ENCODE measurements at places on chromosomes 6 and 20.

DNA sequence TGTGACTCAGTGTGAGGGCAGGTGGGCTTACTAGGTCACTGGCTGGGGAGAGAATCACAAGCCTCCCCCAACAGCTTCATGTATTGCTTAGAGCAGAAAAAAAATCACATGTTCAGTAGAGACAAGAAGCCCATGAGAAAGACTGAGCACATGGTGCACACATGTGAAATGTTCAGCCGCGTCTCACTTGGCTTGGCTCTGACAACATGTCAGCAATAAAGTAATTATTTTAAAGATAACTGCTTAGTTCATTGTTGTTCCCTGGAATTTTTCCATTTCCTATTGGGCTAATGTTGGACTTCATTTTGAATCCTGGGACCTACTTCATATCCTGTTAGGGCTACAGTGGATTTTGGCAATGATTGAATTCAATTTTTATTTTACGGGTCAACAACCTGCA, 222.6 kb downstream of the C6orf118 start:
- DNase-seq = no peak

GRCh38 chr6:12715437-12715836, 1.1 kb upstream of the PHACTR1 start:
- no peak for DNase-seq

DNA sequence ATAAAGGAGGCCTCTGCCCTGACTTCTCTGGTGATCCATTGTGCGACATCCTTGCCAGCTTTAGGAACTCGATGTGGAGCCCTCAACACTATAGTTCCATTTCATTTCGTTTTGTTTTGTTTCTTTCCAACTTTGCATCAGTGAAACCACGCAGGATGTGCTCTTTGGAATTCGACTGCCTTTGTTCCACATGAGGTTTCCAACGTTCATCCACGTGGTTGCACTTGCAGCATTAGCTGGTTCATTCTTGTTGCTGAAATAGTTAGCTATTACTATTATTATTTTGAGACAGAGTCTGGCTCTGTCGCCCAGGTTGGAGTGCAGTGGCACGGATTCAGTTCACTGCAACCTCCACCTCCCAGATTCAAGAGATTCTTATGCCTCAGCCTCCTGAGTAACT, 61.3 kb upstream of the ZNFX1 start:
- DNase-seq = no peak

- DNase-seq = no peak
Measured at GRCh38 chr6:47700596-47700995, 2.2 kb downstream of the ADGRF4 start.

GRCh38 chr20:59835057-59835447, 98.4 kb downstream of the SYCP2 start:
- DNase-seq = no peak

GRCh38 chr6:127343809-127344659, 625 bp upstream of the ECHDC1 start:
- DNase-seq = no peak

DNA sequence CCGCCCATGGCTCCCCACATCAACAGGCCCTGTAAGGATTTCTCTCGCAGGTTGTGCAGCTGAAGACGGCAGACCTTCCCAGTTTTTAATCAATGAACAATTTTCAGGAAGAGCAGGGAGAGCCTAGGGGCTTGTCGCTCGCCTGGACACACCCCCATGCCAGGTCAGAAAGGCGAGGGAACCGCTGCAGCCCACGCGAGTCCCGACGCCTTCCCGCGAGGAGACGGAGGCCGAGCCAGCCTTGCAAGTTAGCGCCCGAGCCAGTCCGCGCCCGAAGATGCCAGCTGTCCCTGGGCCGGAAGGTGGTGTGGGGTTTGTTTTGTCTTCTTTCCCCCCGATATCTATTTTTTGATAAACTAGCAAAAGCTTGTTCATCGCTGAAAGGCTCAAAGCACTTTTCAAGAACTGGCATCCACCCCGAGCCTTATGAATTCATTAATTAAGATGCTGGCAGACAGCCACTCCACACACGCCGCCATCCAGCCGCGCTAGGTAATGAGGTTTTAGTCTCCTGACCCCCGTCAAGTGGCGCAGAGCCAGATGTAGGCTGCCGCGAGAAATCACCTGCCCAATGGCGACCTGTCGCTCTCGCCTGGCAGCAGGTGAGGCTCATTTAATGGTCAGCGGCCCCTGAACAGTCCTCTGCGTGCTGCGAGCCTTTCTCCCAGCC, 6.6 kb downstream of the CCDC167 start:
- DNase-seq = no peak

DNA sequence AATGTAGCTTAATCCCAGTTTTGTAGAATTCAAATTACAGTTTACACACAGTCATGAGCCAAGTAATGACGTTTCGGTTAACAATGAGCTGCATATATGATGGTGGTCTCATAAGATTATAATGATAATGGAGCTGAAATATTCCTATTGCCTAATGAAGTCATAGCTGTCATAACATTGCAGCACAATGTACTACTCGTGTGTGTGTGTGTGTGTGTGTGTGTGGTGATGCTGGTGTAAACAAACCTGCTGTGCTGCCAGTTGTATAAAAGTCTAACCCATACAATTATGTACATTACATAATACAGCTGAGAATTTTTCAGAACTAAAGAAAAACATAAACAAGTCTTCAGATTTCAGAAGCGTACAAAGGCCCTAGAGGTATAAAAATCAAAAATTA, 66.7 kb upstream of the ARID1B start:
- no peak for DNase-seq

GRCh38 chr6:94751641-94752329, 825.5 kb upstream of the MANEA start:
- DNase-seq = no peak

GRCh38 chr6:106728296-106728870, 99.0 kb downstream of the QRSL1 start:
- DNase-seq = no peak

- no peak for DNase-seq
Measured at GRCh38 chr6:24469811-24470210, 19.6 kb downstream of the GPLD1 start.

DNA sequence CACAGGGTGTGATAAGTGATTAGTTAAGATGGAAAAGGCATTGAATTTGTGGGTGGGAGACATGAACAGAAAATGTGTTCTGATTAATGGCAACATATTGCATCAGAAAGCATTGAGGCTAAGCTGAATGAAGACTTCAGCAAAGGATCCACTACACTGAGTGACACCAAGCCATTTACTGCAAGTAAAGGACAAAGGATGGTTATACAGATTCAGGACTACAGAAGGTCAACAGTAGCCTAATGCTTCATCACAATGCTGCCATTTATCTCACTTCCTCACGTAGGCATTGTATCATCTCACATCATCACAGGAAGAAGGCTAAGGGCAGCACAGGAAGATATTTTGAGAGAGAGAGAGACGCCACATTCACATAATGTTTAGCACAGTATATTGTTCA, 398.2 kb downstream of the COL12A1 start:
- no peak for DNase-seq

DNA sequence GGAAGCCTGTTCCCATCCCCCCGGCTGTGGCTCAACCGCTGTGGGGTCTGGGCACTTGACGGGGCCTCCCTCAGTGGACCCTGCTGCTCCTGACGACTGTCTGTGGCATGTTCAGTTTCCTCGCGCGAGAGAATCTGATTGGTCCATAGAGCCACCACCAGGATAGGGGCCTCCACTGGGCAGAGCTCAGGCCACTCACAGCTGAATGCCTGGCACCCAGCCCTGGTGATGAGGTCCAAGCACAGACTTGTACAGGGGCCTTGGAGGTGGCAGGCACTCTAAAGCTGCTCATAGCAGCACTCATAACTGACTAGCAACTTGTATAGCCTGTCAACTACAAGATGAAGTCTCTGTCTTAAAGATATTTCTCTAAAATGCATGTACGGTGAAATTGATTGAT, 368.1 kb downstream of the NRN1 start:
- DNase-seq = no peak

DNA sequence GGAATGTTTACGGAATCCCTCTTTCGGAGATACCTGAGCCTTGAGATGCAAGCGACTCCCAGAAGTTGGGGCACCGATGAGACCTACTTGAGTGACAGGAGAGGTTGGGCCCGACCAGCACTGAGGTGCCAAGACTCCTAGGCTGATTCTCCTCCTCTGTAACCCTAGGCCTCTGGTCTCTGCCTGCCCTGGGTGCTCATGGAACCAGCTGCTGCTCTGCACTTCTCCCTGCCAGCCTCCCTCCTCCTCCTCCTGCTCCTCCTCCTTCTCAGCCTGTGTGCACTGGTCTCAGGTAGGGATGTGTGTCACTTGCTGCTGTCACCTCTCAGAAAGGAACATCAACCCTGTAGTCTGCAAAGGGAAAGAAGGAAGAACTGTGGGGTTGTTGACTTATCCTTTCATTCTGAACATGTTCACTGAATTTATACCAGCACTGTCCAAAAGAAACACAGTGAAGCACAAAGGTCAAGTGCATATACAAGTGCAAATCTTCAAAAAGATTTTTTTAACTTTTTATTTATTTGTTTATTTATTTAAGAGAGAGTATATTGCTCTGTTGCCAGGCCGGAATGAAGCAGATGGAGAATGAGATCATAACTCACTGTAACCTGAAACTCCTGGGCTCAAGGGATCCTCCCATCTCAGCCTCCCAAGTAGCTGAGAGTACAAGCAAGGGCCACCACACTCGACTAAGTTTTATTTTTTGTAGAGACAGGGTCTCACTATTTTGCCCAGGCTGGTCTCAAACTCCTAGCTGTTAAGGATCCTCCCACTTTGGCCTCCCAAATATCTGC, 913 bp downstream of the BTN2A2 start:
- DNase-seq = no peak

DNA sequence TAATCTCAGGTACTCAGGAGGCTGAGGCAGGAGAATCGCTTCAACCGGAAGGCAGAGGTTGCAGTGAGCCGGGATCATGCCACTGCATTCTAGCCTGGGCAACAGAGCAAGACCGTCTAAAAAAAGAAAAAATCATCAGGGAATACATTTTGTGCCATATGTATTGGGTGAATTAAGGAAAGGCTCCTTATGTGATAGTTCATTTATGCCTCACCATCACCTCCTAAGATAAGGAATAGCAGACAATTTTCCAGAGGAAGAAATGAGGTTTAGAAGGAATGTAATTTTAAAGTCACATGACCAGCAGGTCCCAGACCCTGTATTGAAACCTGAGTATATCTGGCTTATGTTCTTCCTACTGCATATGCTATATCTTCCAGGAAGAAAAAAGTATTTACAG, 93.9 kb upstream of the FOXC1 start:
- no peak for DNase-seq

GRCh38 chr20:20393207-20394120, 25.6 kb downstream of the INSM1 start:
- DNase-seq = no peak

DNA sequence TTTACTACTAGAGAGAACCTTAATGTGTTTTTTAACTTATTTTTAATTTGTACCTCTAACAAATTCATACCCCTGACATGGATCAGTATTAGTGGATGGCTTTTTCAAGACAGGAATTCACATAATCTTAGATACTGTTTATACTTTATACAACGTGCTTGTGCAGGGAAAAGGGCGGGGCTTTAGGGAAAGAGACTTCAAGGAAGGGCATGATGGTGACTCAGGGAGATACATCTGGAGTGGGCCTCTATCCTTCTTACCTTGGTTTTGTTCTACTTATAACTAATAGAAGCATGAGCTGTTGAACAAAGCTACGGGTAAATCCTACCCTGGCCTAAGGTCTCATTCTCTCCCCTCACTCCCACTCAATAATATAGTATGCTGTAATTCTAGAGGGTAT, 160.8 kb downstream of the C6orf58 start:
- DNase-seq = no peak

- no peak for DNase-seq
Measured at GRCh38 chr20:1625083-1625690, 5.4 kb upstream of the SIRPB1 start.

DNA sequence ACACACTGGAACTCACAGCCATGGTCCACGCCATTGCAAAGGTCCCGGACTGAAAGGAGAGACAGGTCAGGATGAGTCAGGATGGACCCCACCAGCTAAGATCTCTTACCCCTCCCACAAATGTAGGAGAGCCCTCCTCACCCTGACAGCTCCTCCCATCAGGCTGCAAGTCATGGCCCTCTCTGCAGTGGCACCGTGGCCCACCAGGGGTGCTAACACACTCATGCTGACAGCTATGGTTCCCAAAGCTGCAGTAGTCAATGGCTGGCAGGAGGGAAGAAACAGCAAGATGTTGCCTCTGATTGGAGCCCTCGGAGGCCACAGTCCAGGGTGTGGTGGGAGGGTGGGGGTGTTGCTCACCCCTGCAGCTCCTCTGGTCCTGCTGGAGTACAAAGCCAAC, 5.7 kb upstream of the RBPJL start:
- no peak for DNase-seq

DNA sequence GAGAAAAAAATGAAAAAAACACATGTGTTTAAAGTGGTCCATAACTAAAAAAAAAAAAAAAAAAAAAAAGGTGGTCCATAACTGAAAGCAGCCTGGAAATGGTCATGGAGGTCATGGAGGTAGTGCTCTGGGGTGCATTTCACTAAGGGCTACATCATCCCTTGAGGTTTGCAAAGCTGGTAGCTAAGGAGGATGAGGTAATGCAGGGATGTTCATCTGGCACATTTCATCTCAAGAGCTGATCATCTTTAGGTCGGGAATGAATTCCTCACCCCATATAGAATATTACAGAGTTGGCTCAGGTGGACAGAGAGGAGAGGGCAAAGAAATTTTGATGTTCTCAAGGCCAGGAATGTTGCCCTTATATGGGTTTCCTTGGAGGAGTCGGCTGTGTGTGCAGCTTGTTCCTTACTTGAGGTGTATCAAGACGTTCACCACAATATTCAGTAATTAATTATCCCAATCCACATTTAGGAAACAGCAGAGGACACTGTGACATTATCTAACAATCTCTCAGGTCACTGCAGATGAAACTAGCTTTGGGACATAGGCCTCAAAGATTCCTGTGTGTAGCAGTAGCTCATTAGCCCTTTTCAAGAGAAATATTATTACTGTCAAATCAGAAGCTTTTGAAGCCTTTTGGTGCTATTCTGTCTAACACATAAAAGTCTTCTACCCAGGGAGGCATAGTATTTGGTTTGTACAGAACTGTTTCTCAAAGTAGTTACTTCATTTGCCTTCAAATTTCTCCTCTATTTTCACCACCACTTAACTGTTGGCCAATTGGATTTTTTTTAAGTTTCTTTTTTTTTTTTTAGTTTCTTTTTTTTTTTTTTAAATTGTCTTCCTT, 46.8 kb downstream of the CYP24A1 start:
- no peak for DNase-seq

DNA sequence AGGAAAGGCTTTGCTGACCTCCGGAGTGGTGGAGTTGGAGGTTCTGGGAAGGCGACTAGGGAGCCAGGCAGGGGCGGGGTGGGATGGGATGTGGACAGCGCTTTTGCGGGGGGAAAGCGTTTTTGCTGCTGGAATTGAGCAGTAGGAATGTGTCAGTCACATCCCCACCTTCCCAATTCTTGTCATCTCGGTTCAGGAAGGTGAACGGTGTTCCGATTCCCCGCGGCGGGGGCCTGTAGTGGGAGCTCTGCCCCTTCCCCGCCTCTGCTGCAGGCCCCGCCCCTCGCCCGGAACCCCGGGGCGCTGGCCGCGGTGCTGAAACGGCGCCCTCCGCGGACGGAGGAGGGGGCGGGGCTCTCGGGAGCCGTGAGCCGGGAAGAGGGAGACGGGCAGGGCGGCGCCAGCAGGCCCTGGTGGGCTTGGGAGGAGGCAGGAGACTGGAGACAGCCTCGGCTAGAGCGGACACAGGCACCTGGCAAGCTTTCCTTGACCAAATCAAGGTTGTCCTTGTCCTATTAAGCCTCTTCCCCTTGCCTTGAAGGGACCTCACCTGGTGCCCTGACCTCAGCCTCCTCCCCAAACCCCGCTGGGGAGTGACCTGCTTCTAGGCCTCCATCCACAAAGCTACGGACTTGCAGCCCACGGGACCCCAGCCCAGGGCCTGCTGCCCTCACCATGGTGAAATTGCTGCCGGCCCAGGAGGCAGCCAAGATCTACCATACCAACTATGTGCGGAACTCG, at the start of gene LHFPL5:
TSS of gene LHFPL5 (plus strand) at position 357 of the 741 bp plus-strand sequence. CDS start at position 676, 319 bp downstream.
- DNase-seq = peak; percentile 16

All from stimulated activated CD8-positive, alpha-beta memory T cell treated with anti-CD3 and anti-CD28 coated beads, Interleukin-15, amount 100 ng/mL, for 24 hours (primary cell).